ENCODE measurements at places on chromosomes 5 and 9. TPM values are rescaled to one million over a fixed set of nuclear protein-coding genes. Genes with fewer than 3 reads are reported as not detected.
A peak's percentile ranks its signal among the peaks of the same experiment; 100 is the strongest.

- no peak for DNase-seq
Observed at GRCh38 chr5:134088994-134089560, 25.4 kb upstream of the TCF7 start.

DNA sequence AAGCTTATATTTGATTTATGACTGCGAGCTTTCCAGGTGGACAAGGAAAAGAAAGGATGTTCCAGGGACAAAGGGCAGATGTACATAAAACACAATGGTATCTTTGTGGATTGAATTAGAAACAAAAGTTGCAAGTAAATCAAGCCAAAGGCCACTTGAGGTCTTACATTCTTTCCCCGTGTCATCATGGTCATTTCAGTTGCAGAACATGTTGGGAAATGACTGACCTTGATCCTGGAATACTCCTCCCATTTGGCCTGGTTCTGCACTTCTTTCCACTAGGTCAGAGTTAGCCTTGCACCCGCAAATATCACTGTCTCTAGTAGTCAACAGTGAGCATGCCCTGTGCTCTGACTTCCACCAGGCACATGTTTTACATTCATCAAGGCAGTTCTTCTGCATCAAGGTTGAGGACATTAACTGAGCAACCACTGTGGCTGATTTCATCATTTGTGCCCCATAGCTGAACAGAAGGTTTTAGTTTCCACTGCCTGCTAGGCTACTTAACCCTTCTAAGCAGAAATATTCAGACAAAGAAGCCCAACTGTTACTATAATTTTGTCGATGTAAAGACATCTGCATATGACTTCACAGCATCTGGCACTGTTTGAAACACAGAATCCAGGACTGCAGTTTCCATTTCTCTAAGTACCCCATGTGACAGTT is 1161.7 kb upstream of the DMAC1 start:
- DNase-seq = peak; percentile 16

DNA sequence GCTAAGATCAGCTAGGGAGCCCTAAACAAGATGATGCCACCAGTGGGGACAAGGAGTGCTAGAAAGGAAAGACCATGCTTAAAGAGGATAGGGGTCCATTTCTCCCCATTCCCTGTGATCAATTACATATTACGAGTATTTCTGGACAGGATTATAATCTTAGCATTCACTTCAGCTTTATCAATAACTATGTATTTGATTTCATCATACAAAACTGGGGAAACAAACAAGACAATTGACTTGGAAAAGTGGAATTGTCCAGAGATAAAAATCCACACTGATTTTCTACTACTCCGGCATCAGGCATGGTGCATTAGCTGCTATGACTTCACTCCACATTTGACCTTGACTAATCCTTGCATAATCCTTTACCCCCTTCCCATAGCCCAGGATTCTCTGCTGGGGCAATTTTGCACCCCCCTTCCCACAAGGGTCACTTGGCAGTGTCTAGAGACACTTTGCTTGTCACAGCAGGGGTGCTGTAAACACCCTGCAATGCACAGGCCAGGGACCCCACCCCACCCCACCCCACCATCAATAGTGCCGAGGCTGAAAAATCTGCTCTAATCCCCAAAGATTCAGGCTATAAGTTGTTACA is 29.9 kb upstream of the UBE2QL1 start:
- no peak for DNase-seq

DNA sequence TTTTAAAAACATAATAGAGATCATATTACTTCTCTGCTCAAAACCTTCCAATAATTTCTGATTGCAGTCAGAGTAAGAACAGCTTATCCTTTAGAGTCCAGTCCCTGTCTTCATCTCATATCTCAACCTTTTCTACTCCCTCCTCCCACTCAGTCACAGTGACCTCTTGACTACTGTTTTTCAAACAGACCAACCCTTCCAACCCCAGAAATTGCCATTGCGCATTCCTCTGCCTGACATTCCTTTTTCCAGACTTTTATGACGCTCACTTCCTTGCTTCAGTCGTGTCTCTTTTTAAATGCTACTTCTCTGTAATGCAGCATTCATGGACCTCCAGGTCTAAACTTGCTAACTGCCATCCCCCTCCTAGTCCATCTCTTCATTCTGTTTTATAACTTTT is 800.5 kb downstream of the BRINP1 start:
- DNase-seq = no peak

- DNase-seq = no peak
Observed at GRCh38 chr5:174799121-174799520, 74.7 kb downstream of the MSX2 start.

DNA sequence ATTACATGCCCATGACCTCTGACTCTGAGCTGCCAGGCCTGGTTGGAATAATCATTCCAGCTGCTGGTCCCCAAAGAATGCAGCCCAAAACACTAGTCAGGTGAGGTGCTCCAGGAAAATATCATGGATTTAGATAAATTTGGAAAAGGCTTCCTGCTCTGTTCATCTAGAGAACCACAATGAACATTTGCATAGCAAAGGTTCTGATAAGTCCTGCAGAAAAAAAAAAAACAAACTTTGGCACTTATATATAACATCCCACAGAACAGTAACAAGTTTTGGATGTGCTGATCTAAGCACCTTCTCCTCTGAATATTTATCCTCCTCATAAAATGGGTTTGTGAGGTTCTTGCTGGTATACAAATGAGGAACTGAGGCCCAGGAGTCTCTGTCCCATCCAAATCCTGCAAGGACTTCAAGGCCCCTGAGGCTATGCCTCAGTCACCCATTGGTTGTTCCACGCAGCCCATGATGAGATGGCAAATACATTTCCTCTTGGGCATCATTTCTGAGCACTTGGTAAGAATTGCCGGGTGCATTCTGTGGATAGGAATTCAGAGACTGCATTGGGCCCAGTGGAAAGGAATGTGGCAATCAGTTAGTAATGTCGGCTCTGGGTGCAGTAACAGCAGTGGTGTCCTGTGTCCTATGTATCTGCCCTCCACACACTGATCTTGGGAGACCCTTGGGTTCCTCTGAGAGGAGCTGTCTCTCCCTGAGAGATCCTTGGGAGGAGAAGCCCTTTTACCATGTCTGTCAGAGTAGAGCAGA is 73.4 kb upstream of the ASS1 start:
- no peak for DNase-seq

- DNase-seq = no peak
Observed at GRCh38 chr9:79632705-79633104, 60.9 kb downstream of the TLE4 start.

TEX10 gene
- 7.7 TPM for total RNA-seq

BNC2 gene
- 3.5 TPM for total RNA-seq

All from left ventricle myocardium inferior (tissue), 1 donor.